T-helper 2 cell (primary cell): ENCODE measurements at places on chromosomes 11 and 22.

GRCh38 chr11:57370251-57370650 is 10.7 kb downstream of the PRG3 start:
- DNase-seq: no peak

- DNase-seq: no peak
Measured at GRCh38 chr11:119663279-119663678, 65.7 kb downstream of the NECTIN1 start.

GRCh38 chr11:68074584-68075352 is 35.9 kb downstream of the TCIRG1 start:
- DNase-seq: no peak

DNA sequence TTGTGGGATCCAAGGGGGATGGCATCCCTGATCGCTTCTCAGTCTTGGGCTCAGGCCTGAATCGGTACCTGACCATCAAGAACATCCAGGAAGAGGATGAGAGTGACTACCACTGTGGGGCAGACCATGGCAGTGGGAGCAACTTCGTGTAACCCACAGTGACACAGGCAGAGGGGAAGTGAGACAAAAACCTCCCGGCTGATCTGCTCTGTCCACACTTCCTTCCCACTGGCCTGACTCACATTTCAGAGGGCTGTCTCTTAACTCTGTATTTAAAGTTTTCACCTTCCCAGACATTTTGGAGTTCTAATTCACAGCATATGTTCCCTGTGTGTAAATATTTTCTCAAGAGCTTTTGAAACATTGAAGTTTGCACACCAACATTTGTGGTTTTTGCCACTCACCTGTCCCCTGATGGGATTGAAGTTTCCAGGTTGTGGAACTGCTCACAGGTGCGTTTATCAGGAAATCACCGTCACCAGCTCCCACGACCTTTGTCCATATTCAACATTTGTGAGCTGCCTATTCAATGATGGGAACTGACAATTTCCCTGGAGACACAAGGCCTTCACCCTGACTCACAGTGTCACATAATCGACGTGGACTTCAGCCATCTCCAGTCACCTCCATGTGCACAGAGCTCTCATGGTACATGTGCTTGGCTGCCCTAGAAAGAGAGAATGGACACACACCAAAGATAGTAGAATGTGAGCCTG is 99.2 kb downstream of the VPREB1 start:
- no peak for DNase-seq

DNA sequence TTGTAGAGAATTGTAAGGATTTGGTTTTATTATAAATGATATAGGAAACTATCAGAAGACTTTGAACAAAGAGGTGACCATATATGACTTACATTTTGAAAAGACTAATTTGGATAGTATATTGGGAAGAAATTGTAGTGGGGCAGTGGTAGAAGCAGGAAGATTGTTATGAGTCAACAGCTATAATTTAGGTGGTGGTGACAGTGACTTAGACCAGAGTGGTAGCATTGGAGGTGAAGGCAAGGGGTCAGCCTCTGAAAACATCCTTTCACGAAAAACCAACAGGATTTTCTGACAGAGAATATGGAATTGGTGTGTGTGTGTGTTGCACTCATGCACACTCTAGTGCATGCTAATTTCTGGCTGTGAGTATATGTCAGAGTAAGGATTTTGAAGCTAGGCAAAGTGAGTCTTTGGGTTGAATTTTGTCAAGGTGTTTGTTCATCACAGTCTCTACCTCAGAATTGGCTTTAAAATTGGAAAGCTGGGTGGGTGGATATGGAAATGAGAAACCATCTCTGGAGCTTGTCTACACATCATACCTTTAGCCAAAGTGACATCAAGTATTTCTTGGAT is 8.2 kb upstream of the HBE1 start:
- no peak for DNase-seq

- no peak for DNase-seq
Measured at GRCh38 chr11:121575250-121575962, 122.6 kb upstream of the SORL1-AS1 start.

GRCh38 chr11:100404907-100405306 is 282.2 kb upstream of the ARHGAP42 start:
- DNase-seq: no peak

GRCh38 chr11:69013009-69013951 is at the start of gene MRGPRF:
TSS of gene MRGPRF (minus strand) at chr11:69013246. CDS start at chr11:69009901, 3,345 bp downstream.
- DNase-seq: no peak

DNA sequence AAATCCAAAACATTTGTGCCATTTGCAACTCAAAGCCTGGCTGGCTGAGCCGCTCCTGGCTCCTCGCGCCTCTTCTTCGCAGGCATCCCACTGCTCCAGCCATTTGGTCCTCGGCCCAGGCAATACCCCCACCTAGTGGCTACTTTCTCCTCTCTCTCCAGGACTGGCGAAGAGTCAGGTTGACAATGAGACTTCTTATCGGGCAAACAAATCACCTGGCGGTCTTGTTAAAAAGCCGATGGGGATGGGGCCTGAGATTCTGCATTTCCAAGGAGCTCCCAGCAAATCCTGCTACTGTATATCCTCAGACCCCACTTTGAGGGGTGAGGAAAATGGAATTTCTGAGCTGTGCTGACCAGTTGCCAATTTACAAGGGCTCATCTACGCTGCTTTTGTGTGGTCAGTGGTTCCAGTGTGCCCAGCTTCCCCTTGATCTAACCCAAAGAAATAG is 89.0 kb downstream of the ISX start:
- peak; percentile 21 for DNase-seq

DNA sequence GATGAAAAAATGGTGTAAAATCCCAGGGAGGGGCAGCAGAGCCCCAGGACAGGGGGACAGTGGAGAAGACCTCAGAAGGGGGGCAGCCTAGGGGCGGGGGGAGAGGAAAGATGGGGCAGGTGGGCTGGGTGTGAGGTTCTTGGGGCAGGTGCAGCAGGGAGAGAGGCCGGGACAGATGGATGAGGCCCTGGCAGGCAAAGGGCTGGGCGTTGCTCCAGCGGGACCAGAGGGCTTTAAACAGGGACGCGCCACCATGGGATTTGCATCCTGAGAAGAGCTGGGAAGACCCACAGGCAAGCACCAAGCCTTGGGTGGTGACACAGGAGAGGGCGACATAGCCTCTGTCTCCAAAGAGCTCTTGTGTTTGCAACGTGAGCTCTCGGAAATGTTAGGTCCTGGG is 1342.8 kb downstream of the TBC1D22A start:
- DNase-seq: no peak
